Activated T-helper 1 cell treated with anti-CD3 and anti-CD28 coated beads, Interleukin-12 subunit alpha, Interleukin-12 subunit beta, Interleukin-2, Interleukin-4 antibody, amounts not matched to agents 30 ng/mL and 10 ng/mL and 1 ng/mL, durations not matched to agents 14 hours and 24 hours and 36 hours (primary cell): ENCODE measurements at places on chromosomes 4 and X. TPM values are rescaled to one million over a fixed set of nuclear protein-coding genes. Genes with fewer than 3 reads are reported as not detected.

Gene PABPC5
- not detected in 2 replicates for total RNA-seq

Gene ADGRG2
- not detected in 2 replicates for total RNA-seq

Gene RHOXF2
- not detected in 2 replicates for total RNA-seq

Gene PCDH11X
- not detected in 2 replicates for total RNA-seq

Gene SPANXC
- total RNA-seq, result not detected in 2 replicates

- no peak overlapping the region for H3K27ac ChIP-seq
- peaks cover 23% of the 10 kb centered on the region for H3K36me3 ChIP-seq
- no peak overlapping the region for H3K4me3 ChIP-seq
Measured at GRCh38 chr4:16196482-16197393, 29.5 kb downstream of the TAPT1 start.

DNA sequence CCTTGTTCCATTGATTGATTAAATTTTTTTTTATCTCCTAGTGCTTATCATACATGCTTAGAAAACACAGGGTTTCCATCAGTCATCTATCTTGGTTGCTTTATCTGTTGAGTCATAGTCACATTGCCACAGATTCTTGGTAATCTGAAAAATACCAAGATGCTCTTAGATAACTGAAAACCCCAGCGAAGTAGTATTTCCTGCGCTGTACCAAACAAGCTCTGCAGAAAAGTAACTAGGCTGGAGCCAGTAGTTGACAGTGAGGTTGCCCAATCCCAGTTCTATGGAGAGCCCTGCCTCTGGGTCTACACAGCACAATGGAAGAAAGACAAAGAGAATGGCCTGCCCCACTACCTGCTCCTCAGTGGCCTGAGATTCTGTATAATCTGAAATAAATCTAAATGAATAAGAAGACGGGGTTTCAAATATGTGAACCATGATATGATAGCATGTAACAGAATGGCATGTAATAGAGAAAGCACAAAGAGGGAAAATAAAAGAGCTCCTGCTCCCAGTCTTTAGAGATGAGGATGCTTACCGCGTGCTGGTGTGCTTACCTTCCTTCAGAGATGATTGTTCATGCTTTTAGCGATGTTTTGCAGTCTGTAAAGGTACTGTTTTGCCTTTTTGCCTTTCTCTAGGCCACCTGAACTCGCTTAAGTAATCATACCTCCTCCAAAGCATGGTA, 55.3 kb upstream of the RAPGEF2 start:
- peaks cover 1% of the 10 kb centered on the region for H3K36me3 ChIP-seq
- peak overlapping the region; percentile 3 for H3K27ac ChIP-seq
- H3K27me3 ChIP-seq, result peaks cover 3% of the 10 kb centered on the region
- H3K4me3 ChIP-seq, result peak overlapping the region; percentile 53
- H3K4me1 ChIP-seq, result peaks cover 36% of the 10 kb centered on the region

DNA sequence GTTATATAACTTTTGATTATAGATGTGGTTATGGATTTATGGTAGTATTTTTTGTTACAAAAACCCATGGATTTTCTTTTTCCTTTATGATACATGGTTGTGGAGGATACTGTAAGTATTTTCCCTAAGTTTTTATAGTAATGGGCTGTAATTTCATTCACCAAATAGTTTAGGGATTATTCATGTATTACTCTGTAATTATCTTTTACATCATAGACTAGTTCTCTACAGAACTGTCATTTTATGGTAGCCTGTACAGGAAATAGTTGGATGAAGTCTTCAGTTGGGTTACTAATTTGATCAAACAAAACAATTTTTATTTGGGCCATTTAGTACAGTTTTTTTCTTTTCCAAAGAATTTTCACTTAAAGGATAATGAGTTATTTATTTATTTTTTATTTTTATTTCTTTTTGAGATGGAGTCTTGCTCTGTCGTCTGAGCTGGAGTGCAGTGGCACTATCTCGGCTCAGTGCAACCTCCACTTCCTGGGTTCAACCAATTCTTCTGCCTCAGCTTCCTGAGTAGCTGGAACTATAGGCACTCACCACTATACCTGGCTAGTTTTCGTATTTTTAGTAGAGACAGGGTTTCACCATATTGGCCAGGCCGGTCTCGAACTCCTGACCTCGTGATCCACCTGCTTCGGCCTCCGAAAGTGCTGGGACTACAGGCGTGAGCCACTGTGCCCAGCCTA, 42.1 kb downstream of the RBPJ start:
- H3K27ac ChIP-seq, result no peak overlapping the region
- DNase-seq, result no peak

GRCh38 chr4:130603043-130603442, 1507.1 kb downstream of the C4orf33 start:
- DNase-seq, result no peak
- H3K36me3 ChIP-seq, result no peaks in the 10 kb centered on the region
- H3K4me1 ChIP-seq, result no peaks in the 10 kb centered on the region
- H3K4me3 ChIP-seq, result no peak overlapping the region

DNA sequence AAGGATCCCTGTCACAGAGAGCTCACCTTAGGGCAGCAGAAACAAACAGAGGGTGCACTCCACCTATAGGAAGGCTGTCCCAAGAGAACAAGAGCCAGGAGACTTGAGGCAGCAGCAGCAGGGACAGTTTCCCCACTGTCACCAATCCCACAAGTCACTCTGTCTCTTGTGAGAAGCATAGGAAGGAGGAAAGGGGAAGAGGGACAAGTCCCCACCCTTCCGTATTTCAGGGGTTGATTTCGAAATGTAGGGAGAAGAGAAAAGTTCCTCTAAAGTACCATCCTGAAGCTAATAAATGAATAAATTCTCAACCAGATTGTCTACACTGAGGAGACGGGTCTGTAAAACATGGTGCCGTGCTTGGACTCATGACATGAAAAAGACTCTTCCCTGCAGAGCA, 9.5 kb upstream of the TLR8 start:
- no peak overlapping the region for H3K27ac ChIP-seq
- H3K4me3 ChIP-seq, result no peak overlapping the region
- peaks cover 5% of the 10 kb centered on the region for H3K27me3 ChIP-seq
- H3K4me1 ChIP-seq, result peaks cover 40% of the 10 kb centered on the region
- no peak for DNase-seq

DNA sequence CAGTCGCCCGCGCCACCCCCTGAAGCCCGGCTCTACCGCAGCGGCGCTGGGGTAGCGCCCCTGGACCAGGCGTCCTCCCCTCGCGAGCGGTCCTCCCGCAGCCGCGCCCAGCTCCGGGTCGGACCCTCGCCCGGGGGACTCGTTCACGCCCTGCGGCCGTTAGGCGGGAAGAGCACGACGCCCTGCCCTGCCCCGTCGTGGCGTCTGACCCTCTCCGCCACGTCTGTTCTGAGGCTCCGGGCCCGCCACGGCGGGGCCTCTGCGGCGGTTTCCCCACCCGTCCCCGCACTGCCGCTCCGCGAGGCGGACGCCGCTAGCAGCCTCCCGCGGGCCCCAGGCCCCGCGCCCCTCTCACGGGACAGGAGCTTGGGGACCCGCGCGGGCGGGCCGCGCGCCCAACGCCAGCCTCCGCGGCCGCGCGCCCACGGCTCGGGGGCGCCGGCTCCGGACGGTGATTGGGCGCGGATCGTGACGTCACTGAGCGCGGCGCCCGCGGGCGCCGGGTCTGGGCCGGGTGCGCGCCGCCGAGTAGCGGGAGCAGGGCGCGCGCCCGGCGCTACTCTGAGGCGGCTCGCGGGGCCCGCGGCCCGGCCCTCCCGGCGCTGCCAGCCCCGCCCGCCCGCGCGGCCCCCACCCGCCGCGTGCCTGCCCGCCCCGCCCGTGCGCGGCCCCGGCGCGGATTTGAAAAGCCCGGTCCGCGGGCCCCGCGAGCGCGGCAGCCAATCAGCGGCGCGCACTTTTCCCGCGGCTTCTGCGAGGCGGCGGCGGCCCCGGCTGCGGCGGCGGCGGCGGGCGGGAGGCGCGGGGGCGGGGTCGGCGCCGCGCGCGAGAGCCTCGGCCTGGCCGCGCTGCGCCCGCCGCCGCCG, at the start of gene NSD2:
Gene NSD2, plus strand, starts transcription at position 816 of the 866 bp plus-strand sequence. CDS start 29,262 bp downstream, outside the sequence.
- peak within 1 kb of the TSS; percentile 100 for H3K27ac ChIP-seq
- peak; percentile 89 for DNase-seq
- H3K36me3 ChIP-seq, result peaks cover 16% of the 10 kb centered on the region
- H3K27me3 ChIP-seq, result peaks cover 1% of the 10 kb centered on the region

DNA sequence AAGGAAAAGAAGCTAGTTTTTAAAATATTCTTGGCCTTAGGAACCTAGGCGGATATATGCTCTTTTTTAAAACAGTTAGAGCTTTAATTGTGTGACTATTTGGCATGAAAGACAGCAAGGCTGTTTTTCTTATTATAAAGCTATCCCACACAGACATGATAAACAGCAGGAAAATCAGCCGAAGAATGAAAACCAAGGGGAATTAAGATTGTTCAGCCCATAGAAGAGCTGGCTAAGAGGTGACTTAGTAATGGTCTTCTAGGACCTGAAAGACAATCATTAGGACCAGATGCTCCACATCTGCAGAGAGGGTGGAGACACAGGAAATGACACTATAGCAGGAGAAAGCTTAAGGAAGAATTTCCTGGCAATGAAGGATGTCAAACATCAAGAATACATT, 171.4 kb upstream of the NRK start:
- H3K4me3 ChIP-seq, result no peak overlapping the region
- no peaks in the 10 kb centered on the region for H3K36me3 ChIP-seq
- H3K27ac ChIP-seq, result no peak overlapping the region
- no peaks in the 10 kb centered on the region for H3K4me1 ChIP-seq

DNA sequence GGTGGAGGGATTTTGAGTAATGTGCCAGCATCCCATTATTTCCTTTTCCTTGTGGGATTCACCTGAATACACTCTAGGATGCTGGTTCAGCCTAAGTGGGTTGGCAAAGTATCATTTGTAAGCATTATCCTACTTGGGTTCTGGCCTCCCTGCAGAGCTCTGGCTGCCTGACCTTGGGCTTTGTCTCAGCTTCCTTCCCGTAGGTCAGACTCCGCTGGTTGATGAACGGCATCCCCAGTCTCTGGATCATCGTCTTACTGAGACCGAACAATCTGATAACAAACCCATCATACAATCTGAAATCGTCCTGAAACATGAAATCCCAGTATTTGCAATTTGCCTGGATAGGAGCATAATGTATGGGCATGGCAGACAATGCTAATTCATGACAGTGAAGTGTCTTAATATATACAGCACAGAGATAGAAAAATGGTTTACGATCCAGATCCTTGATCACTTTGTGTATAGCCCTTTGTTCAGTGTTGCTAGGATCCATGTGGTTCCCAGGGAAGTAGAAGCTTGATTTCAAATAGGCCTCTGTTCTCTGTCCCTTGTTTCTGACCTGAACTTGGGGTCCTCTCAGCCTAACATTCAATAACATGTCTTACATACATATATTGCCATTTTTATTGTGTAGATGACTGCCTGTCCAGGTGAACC, 5.5 kb downstream of the MID2 start:
- DNase-seq, result no peak
- H3K4me3 ChIP-seq, result no peak overlapping the region
- peaks cover 14% of the 10 kb centered on the region for H3K4me1 ChIP-seq
- H3K27me3 ChIP-seq, result no peaks in the 10 kb centered on the region
- no peak overlapping the region for H3K27ac ChIP-seq

DNA sequence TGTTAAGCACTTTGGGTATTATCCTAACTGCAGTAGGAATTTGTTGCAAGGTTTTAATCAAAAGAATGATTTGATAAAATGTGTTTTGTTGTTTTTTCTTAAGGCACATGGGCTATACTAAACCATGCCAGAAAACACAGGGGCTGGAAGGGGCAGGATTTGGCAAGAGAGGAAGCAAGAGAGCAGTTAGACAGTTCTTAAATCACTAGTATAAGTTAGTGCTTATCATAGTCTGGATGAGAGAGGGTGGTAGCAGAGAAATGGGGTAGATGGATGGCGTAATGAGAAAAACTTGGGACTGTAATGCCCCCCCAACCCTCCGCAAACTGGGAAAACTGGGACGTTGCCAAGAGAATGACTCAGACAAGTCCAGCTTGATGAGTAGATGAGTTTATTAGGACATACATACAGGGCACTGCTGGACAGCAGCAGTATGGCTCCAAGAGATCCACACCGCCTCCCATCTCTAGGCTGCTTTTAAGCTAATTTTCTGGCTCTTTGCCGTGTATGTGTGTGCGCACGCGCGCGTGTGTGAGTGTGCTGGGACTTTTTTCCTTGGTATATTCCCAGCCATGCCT, 151.5 kb downstream of the PDLIM5 start:
- no peaks in the 10 kb centered on the region for H3K4me1 ChIP-seq
- H3K36me3 ChIP-seq, result no peaks in the 10 kb centered on the region
- no peak overlapping the region for H3K4me3 ChIP-seq
- no peak for DNase-seq

- peak overlapping the region; percentile 55 for H3K27ac ChIP-seq
- no peak for DNase-seq
- no peak overlapping the region for H3K4me3 ChIP-seq
- H3K27me3 ChIP-seq, result peaks cover 66% of the 10 kb centered on the region
Measured at GRCh38 chr4:4862665-4863482, 3.4 kb downstream of the MSX1 start.

DNA sequence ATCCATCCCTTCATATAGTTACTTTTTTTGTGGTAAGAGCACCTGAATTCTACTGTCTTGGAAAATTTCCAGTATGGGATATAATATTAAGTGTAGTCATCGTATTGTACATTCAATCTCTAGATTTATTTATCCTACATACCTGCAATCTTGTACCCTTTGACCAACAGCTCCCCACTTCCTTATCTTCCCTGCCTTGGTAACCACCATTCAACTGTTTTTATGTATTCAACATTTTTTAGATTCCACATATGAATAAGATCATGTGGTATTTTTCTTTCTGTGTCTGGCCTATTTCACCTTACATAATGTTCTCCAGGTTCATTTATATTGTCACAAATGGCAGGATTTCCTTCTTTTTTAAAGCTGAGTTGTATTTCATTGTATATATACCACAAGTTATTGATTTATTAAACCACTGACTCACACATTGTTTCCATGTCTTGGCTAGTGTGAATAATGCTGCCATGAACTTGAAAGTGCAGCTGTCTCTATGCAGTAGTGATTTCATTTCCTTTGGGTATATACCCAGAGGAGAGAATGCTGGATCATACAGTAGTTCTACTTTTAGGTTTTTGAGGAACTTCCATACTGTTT, 572.5 kb downstream of the MAGEB5 start:
- no peaks in the 10 kb centered on the region for H3K36me3 ChIP-seq
- H3K4me3 ChIP-seq, result no peak overlapping the region
- no peaks in the 10 kb centered on the region for H3K4me1 ChIP-seq
- no peaks in the 10 kb centered on the region for H3K27me3 ChIP-seq
- no peak for DNase-seq

- no peak overlapping the region for H3K27ac ChIP-seq
- no peaks in the 10 kb centered on the region for H3K27me3 ChIP-seq
- H3K4me1 ChIP-seq, result peaks cover 10% of the 10 kb centered on the region
- no peak overlapping the region for H3K4me3 ChIP-seq
- no peak for DNase-seq
Measured at GRCh38 chr4:4504783-4505182, 37.1 kb downstream of the STX18 start.

DNA sequence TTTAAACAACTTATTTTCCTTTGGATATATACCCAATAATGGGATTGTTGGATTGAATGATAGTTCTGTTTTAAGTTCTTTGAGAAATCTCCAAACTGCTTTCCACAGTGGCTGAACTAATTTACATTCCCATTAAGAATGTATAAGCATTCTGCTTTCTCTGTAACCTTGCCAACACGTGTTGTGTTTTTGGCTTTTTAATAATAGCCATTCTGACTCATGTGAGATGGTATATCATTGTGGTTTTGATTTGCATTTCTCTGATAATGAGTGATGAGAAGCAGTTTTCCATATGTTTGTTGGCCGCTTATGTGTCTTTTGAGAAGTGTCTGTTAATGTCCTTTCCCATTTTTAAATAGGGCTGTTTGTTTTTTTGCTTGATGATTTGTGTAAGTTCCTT, 155.6 kb upstream of the PITX2 start:
- no peaks in the 10 kb centered on the region for H3K4me1 ChIP-seq
- no peak for DNase-seq
- no peak overlapping the region for H3K4me3 ChIP-seq
- H3K36me3 ChIP-seq, result no peaks in the 10 kb centered on the region
- no peaks in the 10 kb centered on the region for H3K27me3 ChIP-seq
